Esophagus squamous epithelium (tissue), 5 donors: ENCODE measurements at places on chromosomes 7 and 10. TPM values are rescaled to one million over a fixed set of nuclear protein-coding genes. Genes with fewer than 3 reads are reported as not detected.
A peak's percentile ranks its signal among the peaks of the same experiment; 100 is the strongest.

DNA sequence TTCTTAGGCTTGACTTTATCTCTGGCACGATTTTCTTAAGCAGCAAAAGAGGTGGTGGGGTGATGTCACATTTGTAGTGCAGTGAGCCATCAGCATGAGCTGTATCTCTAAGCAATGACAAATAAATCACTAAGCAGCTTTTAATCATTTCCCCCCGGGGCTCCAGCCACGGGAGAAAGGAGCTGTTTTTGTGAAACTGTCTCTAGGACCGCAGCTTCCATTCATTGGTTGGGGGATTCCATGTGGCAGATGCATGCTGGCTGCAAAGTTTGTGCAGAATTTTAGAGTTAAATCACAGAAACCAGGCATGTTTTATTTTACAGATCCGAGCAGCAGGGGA, 464 bp downstream of the KIAA1217 start:
- H3K4me1 ChIP-seq = peaks cover 2% of the 10 kb centered on the region
- DNase-seq = no peak
- H3K27me3 ChIP-seq = no peaks in the 10 kb centered on the region
- peak overlapping the region; percentile 86 for H3K27ac ChIP-seq
- peak overlapping the region; percentile 62 for H3K4me3 ChIP-seq
- no peaks in the 10 kb centered on the region for H3K36me3 ChIP-seq

GRCh38 chr10:51272555-51272954, 198.3 kb downstream of the PRKG1 start:
- DNase-seq = no peak
- H3K27ac ChIP-seq = no peak overlapping the region
- H3K4me3 ChIP-seq = no peak overlapping the region
- H3K27me3 ChIP-seq = no peaks in the 10 kb centered on the region
- H3K4me1 ChIP-seq = no peaks in the 10 kb centered on the region

The PNLIP gene
- not detected for total RNA-seq

- DNase-seq = peak; percentile 21
- H3K27ac ChIP-seq = peak overlapping the region; percentile 47
- peaks cover 42% of the 10 kb centered on the region for H3K36me3 ChIP-seq
- peaks cover 28% of the 10 kb centered on the region for H3K4me1 ChIP-seq
- H3K27me3 ChIP-seq = no peaks in the 10 kb centered on the region
Observed at GRCh38 chr7:65980478-65981250, 1.3 kb downstream of the GUSB start.

GRCh38 chr10:113527211-113527906, 25.5 kb upstream of the HABP2 start:
- no peaks in the 10 kb centered on the region for H3K4me1 ChIP-seq
- no peak for DNase-seq
- no peaks in the 10 kb centered on the region for H3K27me3 ChIP-seq
- H3K36me3 ChIP-seq = no peaks in the 10 kb centered on the region

GRCh38 chr10:34624323-34625153, 190.6 kb downstream of the PARD3 start:
- H3K27ac ChIP-seq = no peak overlapping the region
- no peak overlapping the region for H3K4me3 ChIP-seq
- no peaks in the 10 kb centered on the region for H3K27me3 ChIP-seq
- H3K36me3 ChIP-seq = no peaks in the 10 kb centered on the region
- peaks cover 31% of the 10 kb centered on the region for H3K4me1 ChIP-seq

- H3K36me3 ChIP-seq = no peaks in the 10 kb centered on the region
- no peak for DNase-seq
- no peak overlapping the region for H3K4me3 ChIP-seq
- no peaks in the 10 kb centered on the region for H3K4me1 ChIP-seq
Observed at GRCh38 chr7:121447911-121448300, 51.8 kb upstream of the FAM3C start.

GRCh38 chr7:124106575-124106974, 73.7 kb upstream of the TMEM229A start:
- no peak for DNase-seq
- H3K27ac ChIP-seq = no peak overlapping the region
- no peaks in the 10 kb centered on the region for H3K4me1 ChIP-seq
- H3K36me3 ChIP-seq = no peaks in the 10 kb centered on the region
- no peaks in the 10 kb centered on the region for H3K27me3 ChIP-seq

DNA sequence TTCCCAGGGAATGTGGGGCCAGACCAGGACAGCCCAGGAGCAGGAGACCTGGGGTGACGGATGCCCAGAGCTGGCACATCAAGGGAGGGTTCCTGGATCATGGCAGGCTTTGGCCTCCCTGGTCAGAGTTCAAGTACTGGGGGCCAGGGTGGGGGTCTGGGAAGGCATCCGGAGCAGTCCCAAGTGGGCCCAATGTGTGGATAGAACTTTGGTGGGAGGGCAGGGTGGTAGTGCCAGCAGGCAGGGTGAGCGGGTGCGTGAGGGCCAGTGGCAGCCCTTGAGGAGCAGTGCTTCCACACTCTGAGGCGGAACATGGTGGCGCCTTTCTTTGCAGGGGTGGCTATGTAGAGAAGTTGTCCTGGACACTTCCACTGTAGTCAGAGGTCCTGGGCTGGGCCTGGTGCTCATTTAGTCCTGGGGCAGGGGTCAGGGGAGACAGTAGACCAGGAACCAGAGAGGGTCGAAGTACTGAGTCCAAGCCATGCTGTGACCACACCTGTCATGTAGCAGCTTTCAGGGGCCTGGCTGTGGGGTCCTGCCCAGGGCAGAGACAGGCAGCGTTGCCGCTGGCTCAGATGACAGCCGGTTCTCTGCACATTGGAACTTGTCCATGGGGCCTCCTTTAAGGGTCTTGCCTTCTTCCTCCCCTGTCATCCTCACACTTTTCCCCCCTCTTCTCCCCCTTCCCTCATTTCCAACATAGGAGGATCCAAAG, 22.2 kb upstream of the CSGALNACT2 start:
- H3K27ac ChIP-seq = no peak overlapping the region
- no peaks in the 10 kb centered on the region for H3K36me3 ChIP-seq
- no peak overlapping the region for H3K4me3 ChIP-seq
- DNase-seq = no peak

DNA sequence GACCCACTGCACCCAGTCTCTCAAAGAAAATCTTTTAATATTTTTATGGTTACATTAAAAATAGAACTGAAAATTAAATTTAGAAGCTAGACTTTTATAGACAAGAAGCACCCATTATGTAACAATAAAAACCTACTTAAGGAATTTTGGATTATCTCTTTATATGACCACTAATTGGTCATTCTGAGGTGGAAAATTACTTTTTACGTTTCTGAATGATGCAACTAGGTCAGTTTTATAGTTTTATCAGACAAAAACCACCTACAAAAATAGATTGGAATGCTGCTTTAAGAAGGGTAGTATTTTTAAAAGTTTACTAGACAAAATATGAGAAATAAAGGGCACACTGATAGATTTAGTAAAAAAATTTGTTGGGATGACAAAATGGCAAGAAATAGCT, 16.5 kb downstream of the SYPL1 start:
- H3K27me3 ChIP-seq = no peaks in the 10 kb centered on the region
- H3K27ac ChIP-seq = no peak overlapping the region
- no peaks in the 10 kb centered on the region for H3K4me1 ChIP-seq
- H3K4me3 ChIP-seq = no peak overlapping the region
- peaks cover 78% of the 10 kb centered on the region for H3K36me3 ChIP-seq
